ENCODE measurements at places on chromosomes 13 and 19.

DNA sequence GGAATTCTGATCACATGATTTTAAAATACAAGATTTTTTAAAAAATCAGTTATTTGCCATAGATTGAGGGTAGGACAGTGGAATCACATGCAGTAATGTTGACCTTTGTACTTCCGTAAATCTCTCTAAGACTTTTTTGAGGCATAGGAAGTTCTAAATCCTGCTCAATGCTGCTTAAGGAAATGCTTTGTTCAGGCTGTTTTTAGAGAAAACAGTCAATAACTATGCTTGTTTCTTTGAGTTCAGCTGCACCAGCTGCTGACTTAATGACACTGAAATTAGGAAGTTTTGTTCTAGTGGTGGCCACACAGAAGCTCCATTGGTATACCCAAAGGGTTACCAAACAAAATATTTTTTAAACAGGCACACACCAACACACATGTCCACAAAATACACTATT is 60.9 kb downstream of the KLF12 start:
- DNase-seq: no peak

- DNase-seq: no peak
These were observed 41.7 kb downstream of the ZIC5 start for GRCh38 chr13:99929866-99930265.

DNA sequence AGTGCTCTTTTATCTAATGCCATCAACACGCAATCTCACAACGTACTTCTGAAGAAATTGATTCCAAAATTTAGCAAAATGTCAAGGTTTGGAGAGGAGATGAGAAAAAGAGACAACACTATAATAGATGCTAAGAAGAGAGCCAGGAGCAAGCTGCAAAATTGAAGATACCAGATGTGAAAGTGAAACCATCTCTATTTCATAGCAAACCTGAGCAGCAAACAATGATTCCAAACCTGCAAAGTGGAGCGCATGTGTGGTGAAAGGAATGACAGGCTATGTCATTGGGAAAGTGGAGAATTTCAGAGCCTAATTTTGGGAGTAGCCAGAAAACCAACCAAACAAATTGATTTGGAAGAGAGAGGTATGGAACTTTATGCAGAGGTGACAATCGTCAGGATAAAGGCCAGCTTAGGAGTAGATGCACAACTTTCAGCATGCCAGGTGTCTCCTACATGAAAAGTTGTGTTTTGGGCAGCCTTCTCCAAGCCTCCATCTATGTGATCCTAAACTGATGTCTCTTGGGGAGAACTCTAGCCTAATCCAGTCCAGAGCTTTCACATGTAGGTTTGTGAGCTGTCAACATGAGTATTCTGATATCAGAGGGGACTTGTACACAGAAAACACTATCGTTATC is 158.4 kb upstream of the FNDC3A start:
- no peak for DNase-seq

GRCh38 chr13:106548064-106548696 is 12.7 kb upstream of the EFNB2 start:
- DNase-seq: no peak

GRCh38 chr13:106033659-106034058 is 501.8 kb downstream of the EFNB2 start:
- no peak for DNase-seq

DNA sequence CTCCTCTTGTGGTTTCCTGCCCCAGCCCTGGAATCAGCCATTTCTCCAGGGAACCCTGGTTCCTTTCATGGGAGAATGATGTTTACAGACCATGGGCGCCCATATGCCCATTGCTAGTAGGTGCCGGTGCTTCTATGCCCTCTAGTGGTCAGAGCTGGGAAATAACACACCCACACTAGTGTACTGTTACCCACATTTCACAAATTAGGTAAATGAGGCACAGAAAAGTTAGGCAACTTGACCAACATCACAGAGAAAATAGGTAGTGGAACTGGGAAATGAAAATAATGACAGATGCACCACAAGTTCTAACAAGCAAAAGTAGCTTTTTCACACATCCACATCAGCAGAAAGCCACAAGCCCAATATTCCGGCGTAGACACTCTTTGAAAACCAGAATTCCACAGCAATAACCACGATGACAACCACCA is 1.3 kb upstream of the CEACAM3 start:
- no peak for DNase-seq

DNA sequence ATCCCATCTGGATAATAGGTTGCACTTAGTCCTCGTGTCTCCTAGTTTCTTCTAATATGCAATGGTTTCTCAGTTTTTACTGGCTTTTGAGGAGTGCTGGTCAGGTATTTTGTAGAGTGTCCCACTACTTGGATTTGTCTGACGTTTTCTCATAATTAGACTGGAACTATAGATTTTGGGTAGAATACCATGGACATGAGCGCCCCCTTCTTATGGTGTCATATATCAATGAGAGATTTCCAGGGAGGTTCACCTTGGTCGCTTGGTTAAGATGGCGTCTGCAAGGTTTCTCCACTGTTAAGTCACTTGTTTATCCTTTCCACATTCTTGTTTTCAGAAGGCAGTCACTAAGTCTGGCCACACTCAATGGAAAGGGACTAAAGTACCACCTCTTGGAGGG is 6.7 kb downstream of the SOHLH2 start:
- DNase-seq: no peak

DNA sequence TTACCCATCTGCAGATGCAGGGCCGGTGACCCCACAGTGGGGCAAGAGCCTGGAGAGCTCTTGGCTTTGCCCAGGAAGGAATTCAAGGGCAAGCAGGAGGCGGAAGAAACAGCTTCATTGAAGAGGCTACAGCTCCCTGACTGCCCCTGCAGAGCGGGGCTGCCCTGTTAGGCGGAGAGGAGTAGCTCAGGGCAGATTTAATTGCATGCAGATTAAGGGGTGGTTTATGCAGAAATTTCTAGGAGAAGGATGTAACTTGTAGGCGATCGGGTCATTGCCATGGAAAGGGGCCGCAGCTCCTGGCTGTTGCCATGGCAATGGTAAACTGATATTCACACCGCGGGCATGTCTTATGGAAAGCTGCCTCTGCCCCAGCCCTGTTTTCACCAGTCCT is 94.1 kb downstream of the ATP11A start:
- DNase-seq: no peak

DNA sequence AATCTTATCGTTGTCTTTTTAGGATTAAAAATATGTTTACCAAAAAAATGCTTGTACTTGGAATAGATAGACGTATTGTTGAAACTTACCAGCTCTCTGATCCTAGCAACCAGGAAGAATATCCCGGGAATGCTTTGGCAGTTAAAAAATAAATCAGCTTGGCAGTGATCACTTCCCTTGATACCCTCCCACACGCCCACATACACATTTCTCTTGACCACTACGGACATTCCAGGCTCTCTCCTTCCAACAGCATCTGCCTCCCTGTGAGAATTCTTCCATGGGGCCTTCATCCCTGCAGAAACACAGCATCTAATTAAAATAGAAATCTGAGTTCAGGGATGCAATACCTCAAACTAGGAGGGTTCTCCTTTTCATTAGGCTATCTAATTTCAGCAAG is 57.9 kb downstream of the THSD1 start:
- no peak for DNase-seq

- DNase-seq: no peak
These were observed 24.6 kb upstream of the SEMA6B start for GRCh38 chr19:4583961-4584669.

DNA sequence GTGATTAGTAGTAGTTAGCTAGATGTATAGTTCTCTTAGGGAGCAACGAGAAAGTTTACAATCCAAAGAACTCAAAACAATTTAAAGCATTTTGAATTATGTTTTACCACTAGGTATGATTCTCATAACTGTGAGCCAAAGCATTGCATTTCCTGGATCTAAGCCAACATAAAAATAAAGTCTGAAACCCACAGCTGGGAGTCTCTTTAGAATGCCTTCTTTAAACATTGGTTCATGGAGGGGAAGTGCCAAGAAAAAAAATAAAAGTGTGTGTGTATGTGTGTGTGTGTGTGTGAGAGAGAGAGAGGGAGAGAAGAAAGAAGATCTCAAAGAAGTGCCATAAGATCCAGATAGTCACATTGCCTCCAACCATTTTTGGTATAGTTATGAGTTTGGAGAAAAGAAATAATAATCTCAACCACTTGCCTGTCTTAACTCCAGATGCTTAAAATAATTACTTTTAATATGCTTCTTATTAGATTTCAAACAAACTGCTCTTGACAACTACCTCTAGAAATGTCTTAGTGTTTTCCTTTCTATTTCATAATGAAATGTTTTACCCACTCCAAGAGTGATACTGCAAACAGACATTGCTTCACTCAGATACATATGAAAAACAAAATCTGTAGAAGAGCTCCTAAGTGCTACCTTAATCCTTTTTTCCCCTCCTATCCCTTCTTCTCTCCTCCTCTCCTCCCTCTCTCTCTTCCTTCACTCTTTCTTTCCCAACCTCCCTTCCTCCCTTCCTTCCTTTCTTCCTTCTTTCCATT is 554.1 kb downstream of the KCTD12 start:
- DNase-seq: no peak

- DNase-seq: no peak
These were observed 1.3 kb downstream of the CLDN10 start for GRCh38 chr13:95553581-95554385.

Measured in cortex of kidney (tissue), 1 donor.